ENCODE measurements at places on chromosomes 12 and 14. TPM values are rescaled to one million over a fixed set of nuclear protein-coding genes. Genes with fewer than 3 reads are reported as not detected.

DNA sequence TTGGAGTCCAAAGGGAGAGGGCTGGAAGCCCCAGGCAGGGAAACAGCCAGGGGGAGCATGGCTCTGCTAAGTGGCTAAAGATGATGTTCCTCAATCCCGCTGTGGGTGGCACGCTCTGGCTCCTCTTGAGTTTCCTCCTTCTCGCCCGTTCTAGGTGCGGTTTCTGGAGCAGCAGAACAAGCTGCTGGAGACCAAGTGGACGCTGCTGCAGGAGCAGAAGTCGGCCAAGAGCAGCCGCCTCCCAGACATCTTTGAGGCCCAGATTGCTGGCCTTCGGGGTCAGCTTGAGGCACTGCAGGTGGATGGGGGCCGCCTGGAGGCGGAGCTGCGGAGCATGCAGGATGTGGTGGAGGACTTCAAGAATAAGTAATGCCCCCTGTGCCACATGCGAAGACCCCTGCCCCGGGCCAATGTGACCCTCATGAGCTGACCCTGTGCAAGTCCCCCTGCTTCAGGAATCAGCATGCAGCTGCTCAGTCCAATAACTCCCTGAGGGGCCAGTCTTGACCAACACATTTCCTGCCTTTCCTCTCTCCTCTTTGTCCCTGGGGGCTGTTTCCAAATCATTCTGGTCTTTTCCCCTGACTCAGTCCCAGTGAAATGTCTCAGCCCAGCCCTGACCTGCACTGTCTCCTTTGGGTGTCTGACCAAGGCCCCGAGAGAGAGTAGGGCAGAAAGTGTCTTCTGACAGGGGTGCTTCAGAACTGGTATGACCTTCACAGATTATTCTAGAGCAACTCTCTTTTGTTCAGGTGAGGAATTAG, 2.1 kb downstream of the KRT7 start:
- DNase-seq: no peak

DNA sequence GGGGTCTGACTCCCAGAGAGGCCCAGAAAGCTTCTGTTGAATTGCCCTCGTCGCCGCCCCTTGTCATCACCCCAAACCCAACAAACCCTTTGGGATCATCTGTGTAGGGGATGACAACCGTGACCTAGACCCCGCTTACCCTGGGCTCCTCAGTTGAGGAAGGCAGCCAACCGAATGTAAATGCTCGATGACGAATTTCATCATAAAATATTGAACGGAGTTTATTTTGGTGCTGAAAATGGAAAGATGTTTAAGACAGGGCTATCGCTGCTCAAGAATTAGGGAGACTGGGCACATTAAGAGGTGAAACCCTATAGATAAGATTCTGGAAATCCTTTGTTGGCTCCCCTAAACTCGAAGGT, 512 bp downstream of the ACTR10 start:
- DNase-seq: no peak

DNA sequence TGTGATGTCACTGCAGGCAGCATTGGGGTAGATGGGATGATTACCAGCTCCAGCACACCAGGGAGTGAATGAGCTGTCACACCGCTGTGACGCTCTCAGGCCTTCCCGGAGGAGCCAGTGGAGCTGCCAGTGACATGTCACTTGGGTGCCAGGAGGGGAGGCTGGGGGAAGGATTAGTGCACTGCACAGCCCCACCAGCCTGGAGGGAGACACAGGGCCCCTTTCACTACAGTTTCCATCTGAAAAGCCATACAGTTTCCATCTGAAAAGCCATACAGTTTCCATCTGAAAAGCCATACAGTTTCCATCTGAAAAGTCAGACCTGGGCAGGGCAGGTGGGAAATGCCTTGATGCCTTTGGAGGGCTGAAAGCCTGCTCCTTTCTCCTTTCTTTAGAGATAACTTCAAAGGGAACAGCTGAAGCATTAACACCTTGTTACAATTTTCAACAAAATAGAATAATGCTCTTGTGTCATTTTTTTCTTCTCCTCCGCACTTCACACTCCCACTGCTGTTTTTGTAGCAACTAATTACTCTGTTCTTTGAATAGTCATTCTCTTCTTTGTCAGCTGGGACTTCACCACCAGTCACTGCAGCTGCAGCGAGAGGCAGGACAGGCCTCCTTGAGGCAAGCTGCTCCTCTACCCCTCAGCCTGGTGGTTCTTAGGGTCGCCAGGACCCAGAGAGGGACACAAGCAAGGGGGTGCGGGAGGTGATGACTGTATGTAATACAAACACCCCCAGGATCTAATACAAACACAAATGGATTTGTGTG, 256.9 kb upstream of the RGS6 start:
- DNase-seq: no peak

Gene NKX2-8
- not detected for total RNA-seq

DNA sequence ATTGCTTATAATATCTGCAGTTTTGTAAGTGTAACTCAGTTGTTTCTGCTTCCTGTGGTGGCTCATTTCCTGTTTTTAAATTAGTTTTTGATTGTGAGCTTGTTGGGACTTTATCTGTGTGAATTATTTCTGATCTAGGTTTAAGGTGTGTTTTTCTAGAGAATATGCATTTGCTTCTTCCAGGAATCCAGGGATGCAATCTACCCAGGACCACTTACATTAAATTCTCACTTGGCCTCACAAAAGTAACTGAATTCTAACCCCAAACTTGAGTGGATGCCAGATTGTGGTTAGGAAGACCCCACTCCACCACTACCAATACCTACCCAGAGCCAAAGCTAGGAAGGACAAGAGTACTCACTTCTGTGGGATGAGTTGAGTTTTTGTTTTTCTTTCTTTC, 11.9 kb downstream of the STYX start:
- no peak for DNase-seq

- no peak for DNase-seq
Observed at GRCh38 chr14:77469067-77469505, 11.2 kb downstream of the AHSA1 start.

- peak; percentile 69 for DNase-seq
Observed at GRCh38 chr12:89225808-89226411, 126.4 kb downstream of the DUSP6 start.

GRCh38 chr12:60078026-60078425, 482.2 kb downstream of the SLC16A7 start:
- DNase-seq: peak; percentile 23

- DNase-seq: peak; percentile 78
Observed at GRCh38 chr12:32437095-32437515, 37.7 kb downstream of the FGD4 start.

Gene LRRC10
- not detected for total RNA-seq

- DNase-seq: no peak
Observed at GRCh38 chr12:41361738-41362137, 173.6 kb downstream of the PDZRN4 start.

DNA sequence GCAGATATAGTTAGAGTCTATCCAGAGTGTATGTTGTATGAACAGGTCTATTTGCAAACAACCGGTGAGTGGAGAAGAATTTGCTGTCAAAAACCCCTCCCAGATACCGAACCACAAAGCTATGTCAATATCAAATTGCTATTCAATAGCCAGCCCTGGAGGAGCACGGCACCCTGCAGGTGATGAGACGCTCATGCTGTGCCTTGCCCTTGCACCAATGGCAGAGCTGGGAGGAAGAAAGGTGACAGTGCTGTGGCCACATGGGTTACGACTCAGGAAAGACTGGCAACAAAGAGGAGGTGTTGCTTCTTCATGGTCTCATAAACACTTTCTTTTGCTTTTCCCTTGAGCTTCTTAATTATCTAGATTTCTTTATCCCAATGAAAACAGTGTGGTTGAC, 55.7 kb downstream of the PAX9 start:
- DNase-seq: no peak

GRCh38 chr12:105946493-105946901, 192.3 kb downstream of the NUAK1 start:
- no peak for DNase-seq

GRCh38 chr12:7806863-7807487, 17.8 kb downstream of the NANOG start:
- DNase-seq: peak; percentile 55

DNA sequence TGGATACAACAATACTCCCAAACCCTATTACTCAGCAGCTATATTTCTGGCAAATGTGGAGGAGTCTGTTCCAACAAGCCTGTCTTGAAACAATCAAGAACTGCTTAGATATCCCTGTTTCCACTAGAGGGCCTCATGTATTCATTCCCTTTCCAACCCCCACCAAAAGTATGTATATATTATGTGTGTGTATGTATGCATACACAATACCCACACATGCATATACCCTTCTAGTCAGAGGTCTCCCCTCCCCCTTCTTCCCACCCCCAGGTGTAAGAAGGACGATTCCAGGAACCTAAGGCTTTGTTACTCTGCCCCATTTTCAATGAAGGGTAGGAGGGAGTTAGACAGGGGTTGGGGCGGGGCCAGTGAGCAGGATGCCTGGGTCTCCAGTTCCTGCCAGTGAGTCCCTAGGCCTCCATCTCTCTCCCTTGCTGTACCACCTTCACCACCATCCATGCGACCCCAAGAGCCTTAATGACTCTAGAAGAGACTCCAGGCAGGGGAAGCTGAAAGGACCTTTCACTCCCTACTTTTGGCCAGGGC, at the start of gene DGKA:
Gene DGKA, plus strand, starts transcription at position 392 of the 546 bp plus-strand sequence. CDS start 5,342 bp downstream, outside the sequence.
- DNase-seq: peak; percentile 53

Gene CNPY2
- total RNA-seq: 109 TPM

Gene TRHDE
- total RNA-seq: 0.05 TPM

Gene MANSC4
- total RNA-seq: not detected

GRCh38 chr12:7162691-7163114, 26.8 kb upstream of the PEX5 start:
- DNase-seq: no peak

DNA sequence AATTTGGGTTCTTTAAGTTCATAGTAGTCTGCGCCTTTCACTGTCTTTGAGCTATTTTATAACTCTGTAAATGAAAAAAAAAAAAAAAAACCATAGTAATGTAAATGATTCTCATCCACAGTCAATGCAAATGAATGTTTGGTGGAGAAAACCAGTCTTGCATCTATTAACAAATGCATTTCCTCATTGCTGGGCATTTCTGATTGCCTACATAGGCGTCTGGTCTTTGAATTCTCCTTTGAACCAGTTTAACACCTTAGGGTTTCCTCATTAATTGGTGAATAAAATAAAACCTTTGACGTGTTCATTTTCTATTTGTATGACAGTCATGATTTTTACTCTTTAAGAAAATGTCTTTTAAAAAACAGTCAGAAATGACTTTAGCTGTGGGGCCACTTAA, 114.8 kb downstream of the C12orf75 start:
- peak; percentile 16 for DNase-seq

Gene DAO
- total RNA-seq: not detected

GRCh38 chr14:32897698-32898064, 41.0 kb upstream of the NPAS3 start:
- DNase-seq: no peak

DNA sequence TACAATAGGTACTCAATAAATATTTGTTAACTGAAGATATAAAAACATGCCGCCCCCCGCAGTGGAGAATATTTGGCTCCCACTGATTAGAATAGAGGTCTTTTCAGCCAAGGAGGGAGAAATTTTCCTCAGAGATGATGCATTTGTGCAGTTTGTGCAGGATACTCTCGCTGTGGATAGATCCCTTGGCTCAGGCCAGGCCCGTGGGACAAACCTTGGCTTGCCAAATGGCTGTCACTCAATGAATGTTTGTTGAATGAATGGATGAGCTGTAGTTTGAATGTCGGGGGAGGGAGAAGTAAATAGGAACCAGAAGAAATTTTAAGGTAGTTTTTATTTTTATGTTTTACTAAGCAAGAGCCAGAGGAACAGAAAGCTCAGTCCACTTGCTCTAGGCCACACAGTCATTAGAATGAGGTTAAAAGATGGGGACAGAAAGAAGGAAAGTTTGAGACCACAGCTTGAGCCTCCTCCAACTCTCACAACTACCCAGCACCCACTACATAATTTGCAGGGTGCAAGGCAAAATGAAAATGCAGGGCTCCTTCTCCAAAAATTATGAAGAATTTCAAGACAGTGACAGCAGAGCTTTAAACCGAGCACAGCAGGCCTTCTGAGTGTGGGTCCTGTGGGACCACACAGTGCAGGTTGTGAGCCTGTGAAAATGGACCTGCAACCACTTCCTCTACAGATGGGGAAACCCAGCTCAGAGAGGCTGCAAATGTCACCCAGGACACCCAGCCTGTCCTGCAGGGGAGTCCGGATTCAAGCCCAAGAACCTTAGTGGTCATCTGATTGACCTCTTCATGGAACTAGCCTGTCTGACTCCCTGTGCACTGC, 51.4 kb downstream of the WSCD2 start:
- no peak for DNase-seq
